A549 treated with CpdA at 1 μM for 4 hours (cell line): ENCODE measurements at places on chromosomes 12 and 14. TPM values are rescaled to one million over a fixed set of nuclear protein-coding genes. Genes with fewer than 3 reads are reported as not detected.

The ACOT4 gene
- 1.4 to 2.2 TPM (median 2.0 TPM) in 5 replicates for total RNA-seq

The CPSF2 gene
- 35.3 to 44.8 TPM (median 41.5 TPM) in 5 replicates for total RNA-seq

The LRP1-AS gene
- total RNA-seq: not detected in 5 replicates

The NOXRED1 gene
- total RNA-seq: 0.11 to 0.17 TPM in 2 of 5 replicates, not detected in the others

The OGFOD2 gene
- total RNA-seq: 12.8 to 17.7 TPM (median 16.8 TPM) in 5 replicates

The CKAP4 gene
- 82.5 to 96.0 TPM (median 92.4 TPM) in 5 replicates for total RNA-seq

The EML1 gene
- total RNA-seq: 39.4 to 45.4 TPM (median 45.2 TPM) in 5 replicates

The BICDL1 gene
- total RNA-seq: 2.5 to 4.7 TPM (median 3.7 TPM) in 5 replicates

The PPP1R13B gene
- 3.7 to 5.7 TPM (median 4.8 TPM) in 5 replicates for total RNA-seq

The CAPS2 gene
- 1.3 to 1.9 TPM (median 1.7 TPM) in 5 replicates for total RNA-seq

The TCL1B gene
- not detected in 5 replicates for total RNA-seq

The MANSC4 gene
- total RNA-seq: 0.07 to 0.13 TPM in 2 of 5 replicates, not detected in the others

The SLC5A8 gene
- total RNA-seq: not detected in 5 replicates

The ARPC3 gene
- 442 to 835 TPM (median 448 TPM) in 5 replicates for total RNA-seq
